Activated CD4-positive, alpha-beta memory T cell treated with anti-CD3 and anti-CD28 coated beads, Interleukin-2, amount 10 ng/mL, durations not matched to agents 7 days and 5 days (primary cell): ENCODE measurements at places on chromosomes 16 and 17.

GRCh38 chr17:75173526-75173925 is 9.2 kb downstream of the SUMO2 start:
- peaks cover 50% of the 10 kb centered on the region for H3K36me3 ChIP-seq
- no peak for DNase-seq
- no peak overlapping the region for H3K4me3 ChIP-seq
- H3K4me1 ChIP-seq, result peaks cover 32% of the 10 kb centered on the region
- no peak overlapping the region for H3K27ac ChIP-seq

DNA sequence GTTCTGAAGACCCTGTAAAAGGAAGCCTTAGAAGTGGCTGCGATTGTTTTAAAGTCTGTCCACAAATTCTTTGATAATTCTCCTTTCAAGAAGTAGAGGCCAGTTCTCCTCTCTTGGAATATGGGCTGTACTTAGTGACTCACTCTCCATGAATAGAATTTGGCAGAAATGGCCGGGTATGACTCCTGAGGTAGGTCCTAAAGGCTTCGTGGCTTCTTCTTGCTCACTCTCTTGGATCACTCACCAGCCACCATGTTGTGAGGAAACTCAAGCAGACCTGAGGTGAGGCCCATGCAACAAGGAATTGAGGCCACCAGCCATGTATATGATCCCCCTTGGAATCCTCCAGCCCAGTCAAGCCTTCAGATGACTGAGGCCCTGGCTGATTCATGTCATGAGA is 75.8 kb downstream of the WWOX start:
- H3K4me1 ChIP-seq, result peaks cover 1% of the 10 kb centered on the region
- no peak overlapping the region for H3K27ac ChIP-seq
- no peak for DNase-seq
- H3K36me3 ChIP-seq, result no peaks in the 10 kb centered on the region

- no peak overlapping the region for H3K4me3 ChIP-seq
- peak overlapping the region; percentile 75 for H3K27ac ChIP-seq
- peaks cover 9% of the 10 kb centered on the region for H3K36me3 ChIP-seq
These were observed 71.8 kb downstream of the PRKCA start for GRCh38 chr17:66373944-66374817.

GRCh38 chr17:73050797-73051196 is 41.7 kb downstream of the SLC39A11 start:
- no peaks in the 10 kb centered on the region for H3K4me1 ChIP-seq
- no peaks in the 10 kb centered on the region for H3K27me3 ChIP-seq
- H3K27ac ChIP-seq, result no peak overlapping the region
- no peak for DNase-seq
- H3K36me3 ChIP-seq, result peaks cover 7% of the 10 kb centered on the region

- no peak overlapping the region for H3K27ac ChIP-seq
- H3K27me3 ChIP-seq, result peaks cover 28% of the 10 kb centered on the region
- H3K4me3 ChIP-seq, result no peak overlapping the region
- no peaks in the 10 kb centered on the region for H3K36me3 ChIP-seq
- no peak for DNase-seq
These were observed 43.9 kb downstream of the ARHGAP27 start for GRCh38 chr17:45388604-45389325.

DNA sequence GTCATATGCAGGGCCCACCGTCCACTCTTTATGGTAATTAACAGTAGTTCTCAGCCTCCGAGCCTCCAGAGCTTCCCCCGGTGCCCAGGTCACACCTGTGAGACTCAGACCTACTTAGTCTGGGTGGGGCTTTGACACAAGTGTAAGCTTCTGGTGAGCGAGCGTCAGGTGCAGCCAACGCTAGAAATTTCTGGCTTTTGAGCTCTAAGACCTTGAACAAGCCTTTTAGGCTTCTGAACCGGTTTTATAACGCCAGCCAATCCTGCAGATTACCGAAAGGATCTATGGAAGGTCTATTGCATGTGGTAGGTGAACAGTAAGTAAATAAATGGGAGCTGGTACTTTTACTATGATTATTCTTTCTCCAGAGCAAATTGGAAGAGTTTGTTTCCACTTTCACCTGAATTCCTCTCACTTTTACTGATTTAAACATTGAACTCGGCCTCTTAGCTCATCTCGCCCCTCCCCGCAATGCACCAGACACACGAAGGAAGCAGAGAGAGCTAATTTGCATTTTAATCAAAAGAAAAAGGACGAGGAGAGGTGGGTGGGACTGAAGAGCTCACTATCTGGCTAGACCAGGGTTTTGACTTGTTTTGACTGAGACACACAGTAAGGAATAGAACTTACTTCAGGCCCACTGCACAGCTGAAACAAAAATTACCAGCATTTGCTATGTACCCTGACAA is 47.1 kb downstream of the ABAT start:
- no peaks in the 10 kb centered on the region for H3K36me3 ChIP-seq
- no peaks in the 10 kb centered on the region for H3K27me3 ChIP-seq
- no peak overlapping the region for H3K27ac ChIP-seq
- no peak overlapping the region for H3K4me3 ChIP-seq
- no peaks in the 10 kb centered on the region for H3K4me1 ChIP-seq
- DNase-seq, result no peak

DNA sequence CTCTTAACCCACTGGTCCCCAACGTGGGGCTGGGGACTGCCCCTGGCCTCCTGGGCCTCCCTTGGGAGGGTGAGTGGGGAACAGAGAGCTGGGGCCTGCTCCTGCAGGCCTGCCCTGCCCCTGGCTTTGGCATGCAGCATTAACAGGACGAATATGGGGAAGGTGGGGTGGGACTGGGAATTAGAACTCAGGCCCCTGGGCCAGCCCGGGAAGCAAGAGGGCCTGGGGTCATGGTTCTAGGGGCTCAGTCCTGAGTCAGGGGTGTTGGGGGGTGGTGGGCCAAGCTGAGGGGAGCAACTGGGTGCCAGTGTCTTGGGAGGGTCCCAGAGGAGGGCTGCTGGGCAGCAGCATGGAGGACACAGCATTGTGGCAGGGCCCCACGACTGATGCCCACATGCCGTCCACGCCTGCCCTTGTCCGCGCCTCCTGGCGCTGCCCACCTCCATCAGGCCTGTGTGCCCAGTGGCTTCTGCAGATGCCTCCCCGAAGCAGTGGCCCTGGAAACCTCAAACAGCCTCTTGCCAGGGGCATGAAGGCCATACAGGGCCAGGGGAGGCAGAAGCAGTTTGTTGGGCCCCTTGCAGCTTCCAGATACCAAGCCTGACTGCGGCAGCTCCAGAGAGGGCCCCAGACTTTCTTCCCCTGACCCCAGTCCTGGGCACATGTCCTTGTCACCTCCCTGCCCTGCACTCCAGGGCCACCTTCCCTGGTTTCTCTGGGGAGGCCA is 4.8 kb downstream of the MAP2K3 start:
- no peak for DNase-seq
- peaks cover 42% of the 10 kb centered on the region for H3K4me1 ChIP-seq
- no peak overlapping the region for H3K4me3 ChIP-seq
- no peaks in the 10 kb centered on the region for H3K27me3 ChIP-seq
- H3K36me3 ChIP-seq, result peaks cover 28% of the 10 kb centered on the region
- H3K27ac ChIP-seq, result peak overlapping the region; percentile 92

- H3K4me3 ChIP-seq, result no peak overlapping the region
- H3K27me3 ChIP-seq, result peaks cover 19% of the 10 kb centered on the region
- H3K27ac ChIP-seq, result no peak overlapping the region
- DNase-seq, result no peak
- peaks cover 24% of the 10 kb centered on the region for H3K4me1 ChIP-seq
- no peaks in the 10 kb centered on the region for H3K36me3 ChIP-seq
These were observed 14.7 kb downstream of the ALOX15B start for GRCh38 chr17:8053600-8053999.

DNA sequence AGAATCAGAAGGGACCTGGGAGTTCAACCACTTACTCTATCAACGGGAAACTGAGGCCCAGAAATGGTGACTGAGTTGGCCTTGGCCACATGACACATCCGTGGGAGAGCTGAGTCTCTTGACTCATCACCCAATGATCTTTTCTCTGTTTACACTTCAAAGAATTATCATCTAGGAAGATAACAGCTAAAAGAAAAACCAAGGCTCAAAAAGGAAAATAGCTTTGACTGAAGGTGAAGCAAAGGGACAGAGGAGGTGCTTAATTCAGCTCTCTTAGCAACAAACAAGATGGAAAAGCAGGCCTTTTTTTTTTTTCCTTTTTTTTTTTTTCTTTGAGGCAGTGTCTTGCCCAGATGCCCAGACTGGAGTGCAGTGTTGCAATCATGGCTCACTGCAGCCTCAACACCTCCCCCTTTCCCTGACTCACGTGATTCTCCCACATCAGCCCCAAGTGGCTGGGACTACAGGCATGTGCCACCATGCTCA is 16.7 kb downstream of the ERCC4 start:
- H3K27ac ChIP-seq, result peak overlapping the region; percentile 40
- H3K4me1 ChIP-seq, result peaks cover 13% of the 10 kb centered on the region
- no peaks in the 10 kb centered on the region for H3K27me3 ChIP-seq
- peaks cover 39% of the 10 kb centered on the region for H3K36me3 ChIP-seq
- H3K4me3 ChIP-seq, result no peak overlapping the region
- DNase-seq, result no peak

GRCh38 chr17:73794336-73794735 is 150.1 kb upstream of the SDK2 start:
- H3K27me3 ChIP-seq, result peaks cover 4% of the 10 kb centered on the region
- DNase-seq, result no peak
- H3K4me1 ChIP-seq, result no peaks in the 10 kb centered on the region
- no peaks in the 10 kb centered on the region for H3K36me3 ChIP-seq

- peaks cover 29% of the 10 kb centered on the region for H3K27me3 ChIP-seq
- peak overlapping the region; percentile 30 for H3K4me3 ChIP-seq
- peaks cover 7% of the 10 kb centered on the region for H3K4me1 ChIP-seq
- no peak for DNase-seq
- H3K36me3 ChIP-seq, result peaks cover 6% of the 10 kb centered on the region
- H3K27ac ChIP-seq, result no peak overlapping the region
These were observed 1.6 kb upstream of the GAS7 start for GRCh38 chr17:10200016-10200415.

GRCh38 chr17:75896415-75897159 is at the start of gene TRIM65:
Gene TRIM65 (minus strand): TSS chr17:75896951. CDS start chr17:75896937, 14 bp downstream.
- DNase-seq, result peak; percentile 83
- peak within 1 kb of the TSS; percentile 81 for H3K4me3 ChIP-seq
- peaks cover 17% of the 10 kb centered on the region for H3K36me3 ChIP-seq
- H3K4me1 ChIP-seq, result peaks cover 24% of the 10 kb centered on the region
- H3K27ac ChIP-seq, result peak within 1 kb of the TSS; percentile 74
- H3K27me3 ChIP-seq, result no peaks in the 10 kb centered on the region

DNA sequence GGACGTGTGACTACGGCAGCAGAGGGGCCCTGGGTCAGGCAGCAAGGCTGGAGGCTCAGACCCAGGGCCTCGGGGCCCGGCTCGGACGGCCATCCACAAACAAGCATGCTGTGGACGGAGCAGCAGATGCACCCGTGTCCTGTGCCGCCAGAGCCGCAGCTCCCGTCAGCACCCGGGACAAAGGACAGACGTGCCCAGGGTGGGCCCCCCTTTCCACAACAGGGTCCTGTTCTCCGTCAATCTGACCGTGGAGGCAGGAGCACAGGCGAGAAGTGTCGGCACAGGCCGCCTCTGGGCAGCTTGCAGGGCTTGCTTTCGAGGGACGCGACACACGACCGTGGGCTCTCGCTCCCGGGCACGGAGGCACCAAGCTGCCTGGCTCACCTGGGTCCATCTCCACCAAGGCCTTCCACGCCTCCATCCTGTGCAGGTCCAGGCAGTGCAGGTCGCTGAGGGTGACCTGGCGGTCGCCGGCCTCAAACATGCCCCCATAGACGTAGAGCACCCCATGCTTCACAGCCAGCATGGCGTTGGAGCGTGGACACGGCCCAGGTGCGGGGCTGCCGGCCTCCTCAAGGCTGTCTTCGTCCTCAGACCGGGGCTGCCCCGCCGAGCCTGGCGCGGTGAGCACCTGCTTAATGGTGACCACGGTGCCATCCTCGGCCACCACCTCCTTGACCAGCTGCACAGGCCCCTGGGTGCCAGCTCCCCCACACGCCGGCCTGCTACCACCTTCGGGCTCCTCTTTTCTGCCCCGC is 56.7 kb downstream of the KLHDC4 start:
- no peaks in the 10 kb centered on the region for H3K27me3 ChIP-seq
- no peak for DNase-seq
- H3K4me1 ChIP-seq, result peaks cover 23% of the 10 kb centered on the region
- no peak overlapping the region for H3K27ac ChIP-seq
- no peak overlapping the region for H3K4me3 ChIP-seq

DNA sequence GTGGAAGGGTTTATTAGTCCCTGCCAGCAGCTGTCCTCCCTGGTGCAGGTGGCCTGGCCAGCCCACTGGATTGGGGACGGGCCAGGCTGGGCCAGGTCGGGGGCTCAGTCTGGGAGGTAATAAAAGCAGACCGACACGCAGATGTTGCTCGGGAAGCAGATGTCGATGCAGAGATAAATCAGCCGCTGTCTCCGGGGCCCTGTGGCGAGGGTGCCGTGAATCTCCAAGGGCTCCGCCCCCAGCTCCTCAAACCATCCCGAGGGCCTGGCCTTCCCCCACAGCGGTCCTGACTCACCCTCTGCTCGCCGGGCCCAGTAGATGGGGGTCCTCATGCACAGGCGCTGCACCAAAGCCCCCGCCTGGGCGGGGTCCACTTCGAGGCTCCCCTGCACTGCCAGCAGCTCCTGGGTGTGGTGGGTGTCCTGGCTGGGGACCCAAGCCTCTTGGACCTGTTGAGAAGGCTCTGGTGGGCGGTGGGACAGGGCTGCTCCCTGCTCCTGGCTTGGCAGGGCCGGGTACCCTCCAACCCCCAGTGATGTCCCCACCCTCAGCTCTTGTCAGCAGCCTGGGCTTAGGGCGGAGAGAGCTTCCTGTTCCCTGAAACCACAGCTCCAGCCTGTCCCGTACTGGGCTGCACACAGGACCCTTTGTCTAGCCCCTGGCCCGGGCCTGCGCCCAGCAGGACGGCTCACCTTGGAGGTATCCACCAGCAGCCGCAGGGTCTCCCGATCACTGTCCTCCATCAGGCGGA is 1.2 kb downstream of the BRICD5 start:
- DNase-seq, result no peak
- peaks cover 29% of the 10 kb centered on the region for H3K36me3 ChIP-seq
- H3K4me3 ChIP-seq, result no peak overlapping the region

DNA sequence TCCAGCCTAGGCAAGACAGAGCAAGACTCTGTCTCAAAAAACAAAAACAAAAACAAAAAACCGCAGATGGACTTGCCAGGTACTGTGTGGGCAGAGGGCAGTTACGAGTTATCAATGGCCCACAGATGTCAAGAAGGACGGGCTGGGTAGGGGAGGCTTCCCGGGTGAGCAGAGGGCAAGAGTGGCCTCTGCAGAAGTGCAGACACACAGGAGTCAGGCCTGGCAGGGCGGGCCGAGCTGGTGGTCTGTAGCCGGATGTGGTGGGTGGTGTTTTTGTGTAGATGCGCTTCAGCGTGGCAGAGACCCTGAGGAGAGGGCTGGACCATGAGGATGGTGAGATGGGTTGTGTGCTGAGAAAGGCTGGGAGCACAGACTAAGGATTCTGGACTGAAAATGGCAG is 44.9 kb upstream of the KDM6B start:
- no peak for DNase-seq
- no peaks in the 10 kb centered on the region for H3K36me3 ChIP-seq
- H3K4me3 ChIP-seq, result no peak overlapping the region
- peaks cover 4% of the 10 kb centered on the region for H3K27me3 ChIP-seq
- H3K4me1 ChIP-seq, result no peaks in the 10 kb centered on the region
